Head of caudate nucleus (tissue), 42 donors: ENCODE measurements at places on chromosomes 13 and 19.

DNA sequence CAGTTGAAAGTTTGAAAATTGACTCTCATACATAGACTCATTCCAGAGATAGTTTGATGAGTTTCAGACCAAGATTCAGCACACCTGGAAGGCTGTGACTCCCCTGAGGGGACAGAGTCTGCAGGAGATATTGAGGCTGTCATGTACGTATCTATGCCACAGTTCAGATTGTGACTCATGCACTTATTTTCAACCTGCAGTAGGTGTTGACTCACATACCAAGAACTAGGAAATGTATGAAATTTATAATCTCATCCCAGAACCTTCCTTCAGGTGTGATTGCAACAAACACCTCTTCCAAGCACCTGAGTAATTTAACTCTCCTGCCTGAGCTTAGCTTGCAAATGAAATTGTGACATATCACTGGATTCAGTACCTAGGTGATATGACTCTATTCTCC is 64.4 kb upstream of the ZNF43 start:
- no peak for DNase-seq

DNA sequence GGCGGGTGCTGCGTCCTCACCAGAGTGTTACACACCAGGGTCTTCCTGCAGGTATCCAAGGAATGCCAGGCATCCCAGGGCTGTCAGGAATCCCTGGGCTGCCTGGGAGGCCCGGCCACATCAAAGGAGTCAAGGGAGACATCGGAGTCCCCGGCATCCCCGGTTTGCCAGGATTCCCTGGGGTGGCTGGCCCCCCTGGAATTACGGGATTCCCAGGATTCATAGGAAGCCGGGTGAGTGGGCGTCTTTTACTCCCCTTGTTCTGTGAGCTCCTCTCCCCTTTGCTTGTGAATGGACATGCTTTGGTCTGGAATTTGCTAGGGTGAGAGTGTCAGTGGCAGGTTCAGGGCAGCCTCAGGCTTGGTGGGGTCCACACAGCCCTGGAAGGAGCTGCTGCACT is 75.9 kb downstream of the RAB20 start:
- no peak for DNase-seq

GRCh38 chr19:19034204-19034624 is 811 bp downstream of the ARMC6 start:
- DNase-seq = peak; percentile 73

- DNase-seq = no peak
Observed at GRCh38 chr13:97945792-97946419, 7.6 kb upstream of the IPO5 start.

- no peak for DNase-seq
Observed at GRCh38 chr13:95557013-95557412, 4.5 kb downstream of the CLDN10 start.

- no peak for DNase-seq
Observed at GRCh38 chr13:66200555-66200954, 1029.6 kb downstream of the PCDH9 start.

DNA sequence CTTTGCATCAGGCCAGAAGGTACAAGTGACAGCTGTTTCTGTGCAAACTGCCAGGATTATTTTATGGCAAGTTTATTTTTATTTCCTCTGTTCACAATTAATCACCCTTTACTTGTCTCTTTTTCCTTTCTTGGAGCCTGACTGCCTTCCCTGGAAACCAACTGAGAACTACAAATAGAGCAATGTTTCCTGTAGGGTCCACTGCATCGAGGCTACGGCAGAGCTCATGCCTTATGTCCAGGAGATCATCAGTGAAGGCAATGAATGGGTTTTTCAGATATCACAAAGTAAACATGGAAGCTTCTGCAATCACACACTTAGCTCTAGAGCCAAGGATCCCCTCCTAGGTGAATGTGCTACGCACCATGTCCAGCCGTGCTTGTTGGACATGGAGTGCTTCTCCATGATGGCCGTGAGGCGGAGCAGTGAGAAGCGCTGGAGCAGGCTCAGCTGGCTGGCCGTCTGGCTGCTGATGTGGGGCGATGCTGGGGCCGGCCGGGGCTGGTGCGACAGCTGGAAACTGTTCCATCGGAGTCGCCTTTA is 110.9 kb downstream of the KL start:
- no peak for DNase-seq

DNA sequence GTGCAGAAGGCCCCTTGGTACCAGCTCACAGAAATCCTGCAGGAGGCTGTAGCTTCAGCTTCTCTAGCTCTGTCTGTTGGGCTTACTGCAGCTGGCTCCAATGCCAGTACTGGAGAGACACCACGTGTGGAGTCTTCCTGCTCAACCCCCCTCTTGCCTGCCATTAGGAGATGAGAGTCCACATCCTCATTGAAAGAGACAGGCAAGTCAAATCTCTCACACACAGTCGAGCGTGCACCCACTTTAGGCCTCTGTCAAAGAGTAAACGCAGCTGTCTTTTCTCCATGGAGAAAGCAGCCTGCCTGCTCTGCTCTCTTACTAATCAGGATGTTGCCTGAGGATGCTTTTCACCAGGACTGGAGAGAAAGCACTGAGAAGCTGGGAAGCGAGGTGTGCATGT is 523.0 kb upstream of the NBEA start:
- no peak for DNase-seq

DNA sequence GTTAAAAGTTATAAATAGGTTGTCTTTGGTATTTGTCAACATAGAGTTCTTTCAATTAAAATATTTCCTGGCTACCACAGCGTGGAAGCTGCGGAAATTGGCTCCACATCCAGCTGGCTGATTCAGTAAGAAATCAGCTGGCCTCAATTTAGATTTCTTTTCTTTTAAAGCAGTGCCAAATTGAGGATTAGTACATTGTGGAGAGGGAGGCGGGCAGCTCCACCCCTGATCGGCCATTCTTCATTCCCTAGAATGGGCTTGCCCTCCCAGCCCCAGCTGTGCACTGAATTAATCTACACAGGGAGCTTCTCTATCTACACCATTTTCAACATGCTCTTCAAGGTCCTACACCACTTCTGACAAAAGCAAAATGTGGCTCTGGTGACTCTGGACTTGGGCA is 624.8 kb downstream of the DACH1 start:
- DNase-seq = no peak

DNA sequence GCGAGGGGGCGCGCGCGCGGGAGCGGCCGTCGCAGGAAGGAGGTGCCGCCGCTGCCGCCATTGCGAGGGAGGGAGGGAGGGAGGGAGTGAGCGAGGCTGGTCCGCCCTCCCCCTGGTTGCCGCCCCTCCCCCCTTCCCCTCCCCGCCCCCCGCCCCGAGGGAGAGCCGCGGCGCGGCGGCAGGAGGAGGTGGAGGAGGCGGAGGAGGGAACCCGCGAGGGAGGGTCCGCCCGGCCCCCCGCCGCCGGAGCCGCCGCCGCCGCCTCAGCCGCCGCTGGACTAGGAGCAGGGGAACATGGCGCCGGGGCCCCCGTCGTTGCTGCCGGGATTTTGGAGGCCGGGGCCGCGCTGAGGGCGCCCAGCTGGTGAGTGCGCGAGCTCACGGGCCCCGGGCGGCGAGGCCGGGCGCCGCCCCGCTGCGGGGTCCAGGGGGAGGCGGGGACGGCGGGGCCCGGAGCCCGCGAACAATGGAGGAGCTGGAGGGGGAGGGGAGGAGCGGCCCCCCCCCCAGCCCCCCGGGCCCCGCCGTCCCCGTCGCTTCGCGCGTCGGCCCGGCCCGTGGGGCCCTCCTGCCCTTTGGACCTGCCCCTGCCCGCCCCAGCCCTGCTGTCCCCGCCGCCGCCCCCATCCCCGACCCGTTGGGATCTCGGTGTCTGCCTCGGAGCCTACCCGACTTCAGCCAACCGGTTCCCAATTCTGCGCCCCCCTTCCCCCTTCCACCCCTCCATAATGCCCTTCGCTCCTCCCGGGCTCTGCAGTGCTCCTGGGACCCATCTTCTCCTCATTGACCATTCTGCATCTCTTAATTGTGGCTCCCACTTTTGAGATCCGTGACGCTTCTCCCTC is at the start of gene ARHGAP35:
TSS of gene ARHGAP35 (plus strand) at position 152 of the 845 bp plus-strand sequence. CDS start 57,679 bp downstream, outside the sequence.
- no peak for DNase-seq

GRCh38 chr13:79423801-79424642 is 18.0 kb upstream of the RBM26 start:
- DNase-seq = no peak

DNA sequence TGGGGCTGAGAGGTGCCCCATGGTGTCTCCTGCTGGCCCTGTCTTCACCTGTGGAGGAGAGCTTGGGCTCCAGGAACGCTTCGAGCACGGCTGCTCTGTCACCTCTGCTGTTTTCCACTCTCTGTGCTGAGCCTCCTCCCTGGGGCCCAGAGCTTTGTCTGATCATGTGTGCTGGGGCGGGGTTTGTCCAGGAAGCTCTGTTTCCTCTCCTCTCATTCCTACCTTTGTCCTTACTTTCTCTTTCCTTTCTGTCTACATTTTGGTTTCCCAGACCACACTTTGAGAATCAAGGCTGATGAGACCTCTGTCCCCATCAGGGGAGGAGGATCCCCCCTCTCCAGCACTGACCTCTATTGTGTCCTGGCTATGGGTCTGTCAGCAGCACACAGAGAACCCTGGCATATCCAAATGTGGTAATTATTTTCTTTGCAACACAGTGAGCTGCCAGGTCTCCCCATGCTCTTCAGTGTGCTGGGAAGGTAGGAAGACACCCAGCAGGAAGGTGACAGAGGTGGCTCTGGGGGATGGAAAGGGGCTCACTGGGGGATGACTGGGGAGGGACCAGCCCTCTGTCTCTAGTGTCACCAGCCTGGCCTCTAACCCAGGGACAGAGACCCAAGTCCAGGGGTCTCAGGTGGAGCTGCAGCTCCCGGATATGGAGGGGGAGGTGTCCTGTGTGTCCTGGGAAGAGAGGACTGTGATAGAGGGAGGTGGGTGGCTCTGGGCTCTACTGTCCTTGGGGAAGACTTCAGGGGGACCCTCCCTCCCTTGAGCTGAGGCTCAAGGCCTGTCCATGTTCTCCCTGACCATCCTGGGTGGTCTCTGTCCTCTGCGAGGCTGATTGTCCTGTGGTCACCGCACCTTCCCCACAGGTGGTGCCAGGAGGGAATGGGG is at the start of gene CEACAM1:
TSS of gene CEACAM1 (minus strand) at position 128 of the 894 bp plus-strand sequence. CDS start at position 21, 107 bp downstream.
- no peak for DNase-seq

- no peak for DNase-seq
Observed at GRCh38 chr13:24097667-24098066, 62.9 kb upstream of the SPATA13 start.
